ENCODE measurements at places on chromosomes 3 and 15.

- DNase-seq, result no peak
Measured at GRCh38 chr3:62467966-62468722, 94.8 kb upstream of the FEZF2 start.

GRCh38 chr3:130835483-130835882, 58.4 kb upstream of the ATP2C1 start:
- no peak for DNase-seq

GRCh38 chr15:61906961-61907752, 153.1 kb downstream of the VPS13C start:
- DNase-seq, result no peak

GRCh38 chr3:60147249-60147950, 1097.6 kb upstream of the CFAP20DC start:
- DNase-seq, result no peak

GRCh38 chr3:94423578-94423977, 360.7 kb downstream of the NSUN3 start:
- no peak for DNase-seq

GRCh38 chr3:193660698-193661411, 67.8 kb downstream of the OPA1 start:
- no peak for DNase-seq

- DNase-seq, result no peak
Measured at GRCh38 chr3:38541806-38542205, 45.7 kb downstream of the EXOG start.

DNA sequence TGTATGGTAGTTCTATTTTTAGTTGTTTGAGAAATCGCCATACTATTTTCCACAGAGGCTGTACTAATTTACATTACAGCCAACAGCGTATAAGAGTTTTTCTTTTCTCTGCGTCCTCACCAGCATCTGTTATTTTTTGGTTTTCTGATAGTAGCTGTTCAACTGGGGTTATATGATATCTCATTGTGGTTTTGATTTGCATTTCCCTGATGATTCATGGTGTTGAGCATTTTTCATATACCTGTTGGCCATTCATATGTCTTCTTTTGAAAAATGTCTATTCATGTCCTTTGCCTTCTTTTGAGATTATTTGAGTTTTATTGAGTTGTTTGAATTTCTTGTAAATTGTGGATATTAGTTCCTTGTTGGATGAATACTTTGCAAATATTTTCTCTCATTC, 114.6 kb downstream of the LRRK1 start:
- no peak for DNase-seq

GRCh38 chr3:55630921-55631299, 143.8 kb upstream of the WNT5A start:
- no peak for DNase-seq

DNA sequence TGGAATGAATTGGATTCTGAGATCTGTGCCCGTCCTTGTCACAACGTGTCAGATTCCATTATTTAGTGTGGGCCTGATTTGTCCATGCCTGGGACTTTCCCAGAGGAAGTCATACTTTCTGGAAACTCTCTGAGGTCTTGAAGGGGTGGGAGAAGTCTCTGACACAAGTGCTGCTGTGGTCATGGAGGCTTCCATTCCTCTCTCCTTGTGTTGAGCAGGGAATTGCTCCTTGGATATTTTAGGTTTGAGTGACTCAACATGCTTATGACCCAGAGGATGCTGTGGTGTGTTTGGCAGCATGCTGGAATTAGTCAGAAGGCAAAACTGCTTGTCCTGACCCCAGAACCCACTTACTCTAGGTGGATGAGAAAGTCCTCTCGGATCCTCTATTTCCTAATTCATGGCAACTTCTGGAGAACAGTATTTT, 132.1 kb downstream of the LPP start:
- no peak for DNase-seq

GRCh38 chr3:177495566-177495965, 298.3 kb upstream of the TBL1XR1 start:
- no peak for DNase-seq

DNA sequence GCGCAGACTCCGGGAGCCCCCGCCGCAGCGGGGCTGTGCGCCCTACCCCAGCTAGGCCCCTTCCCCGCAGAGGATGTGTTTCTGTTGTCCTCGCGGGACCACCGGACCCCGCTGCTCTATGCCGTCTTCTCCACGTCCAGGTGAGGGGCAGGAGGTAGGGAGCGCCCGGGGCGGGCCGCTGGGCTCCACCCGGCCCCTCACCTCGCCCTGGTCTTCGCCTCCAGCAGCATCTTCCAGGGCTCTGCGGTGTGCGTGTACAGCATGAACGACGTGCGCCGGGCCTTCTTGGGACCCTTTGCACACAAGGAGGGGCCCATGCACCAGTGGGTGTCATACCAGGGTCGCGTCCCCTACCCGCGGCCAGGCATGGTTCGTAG, 4.7 kb downstream of the SEMA3B start:
- DNase-seq, result no peak

DNA sequence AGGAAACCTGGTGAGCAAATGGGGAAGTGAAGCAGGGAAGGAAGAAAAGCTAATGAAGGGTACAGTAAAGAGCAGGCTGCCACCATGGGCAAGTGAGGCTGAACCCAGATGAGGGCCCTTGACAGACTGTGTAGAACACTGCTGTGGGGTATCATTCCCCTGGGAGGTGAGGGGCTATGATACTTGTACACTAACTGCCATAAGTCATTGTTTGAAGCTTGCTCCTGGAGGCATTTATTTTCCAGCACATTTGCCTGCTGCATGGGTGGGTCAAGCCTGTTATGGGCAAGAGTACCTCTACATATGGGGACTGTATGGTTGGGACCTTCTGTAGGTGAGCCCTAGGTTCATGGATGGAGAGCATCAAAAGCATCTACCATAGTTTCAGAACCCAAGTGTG, 57.4 kb downstream of the POMGNT2 start:
- no peak for DNase-seq

DNA sequence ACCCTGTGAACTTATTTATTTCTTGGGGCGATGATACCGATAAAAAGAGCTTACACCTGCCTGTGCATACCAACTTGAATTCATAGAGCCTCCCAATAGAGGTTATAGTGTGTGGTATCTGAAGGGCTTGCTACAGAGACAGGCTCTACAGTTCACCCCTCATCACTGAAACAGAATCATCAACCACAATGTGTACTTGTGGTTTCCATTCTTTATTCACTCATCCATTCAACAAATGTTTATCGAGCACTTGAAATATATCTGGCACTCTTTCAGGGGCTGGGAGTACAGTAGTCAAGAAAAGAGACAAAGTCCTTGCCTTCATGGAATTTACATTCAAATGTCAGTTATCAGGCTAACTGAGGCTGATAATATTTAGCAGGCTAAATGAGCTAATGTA, 134.4 kb upstream of the SKOR1 start:
- no peak for DNase-seq

- no peak for DNase-seq
Measured at GRCh38 chr3:142445816-142446254, 2.0 kb downstream of the XRN1 start.

- no peak for DNase-seq
Measured at GRCh38 chr3:73298243-73299183, 237.1 kb downstream of the EBLN2 start.

DNA sequence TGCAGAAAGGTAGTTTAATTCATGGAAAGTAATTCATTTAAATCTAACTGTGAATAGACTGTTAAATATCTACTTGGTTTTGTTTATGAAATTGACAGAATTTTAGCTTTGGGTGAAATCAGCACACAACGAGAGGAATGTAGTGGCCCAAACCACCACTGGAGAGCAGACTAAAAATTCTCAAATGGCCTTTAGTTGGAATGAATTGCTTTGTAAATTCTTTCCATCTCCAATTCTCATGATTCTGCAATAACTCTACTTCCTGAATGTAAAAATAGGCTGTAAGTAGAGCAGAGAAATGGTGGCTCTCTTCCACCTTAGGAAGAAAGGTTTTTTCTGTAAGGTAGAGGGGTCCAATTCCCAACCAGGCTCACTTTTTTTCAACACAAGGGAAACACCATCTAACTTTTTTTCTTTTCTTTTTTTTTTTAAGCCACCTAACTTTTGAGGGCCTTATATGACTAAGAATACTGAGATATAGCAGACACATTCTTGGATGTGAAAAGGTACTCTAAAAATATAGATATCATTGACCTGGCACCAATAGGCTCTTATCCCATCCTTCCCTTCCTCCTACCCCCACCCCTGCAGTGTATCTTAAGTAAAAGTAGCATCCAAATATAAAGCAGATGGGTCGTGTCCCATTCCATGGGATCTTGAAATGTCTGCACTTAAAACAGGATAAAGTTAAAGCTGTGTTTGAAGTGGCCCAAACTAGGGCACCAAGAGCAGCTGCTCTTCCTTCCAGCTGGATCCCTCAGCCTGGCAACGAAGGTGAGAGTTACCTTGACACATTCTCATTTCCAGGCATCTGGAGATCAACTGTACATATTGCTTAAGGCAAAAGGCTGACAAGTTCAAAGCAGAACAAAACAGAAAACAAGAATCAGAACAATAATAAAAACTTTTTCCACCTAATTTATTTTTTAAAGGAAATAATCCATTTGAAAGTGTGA, 194.1 kb downstream of the TPRG1 start:
- no peak for DNase-seq

GRCh38 chr3:10333349-10333650, 12.4 kb upstream of the SEC13 start:
- no peak for DNase-seq

GRCh38 chr3:10845839-10846656, 30.0 kb downstream of the SLC6A11 start:
- DNase-seq, result no peak

GRCh38 chr3:127588806-127589577, 1.5 kb downstream of the TPRA1 start:
- DNase-seq, result no peak

GRCh38 chr3:184944241-184944640, 132.3 kb downstream of the VPS8 start:
- no peak for DNase-seq

GRCh38 chr3:126166009-126166408, 14.4 kb downstream of the ALDH1L1 start:
- no peak for DNase-seq

- no peak for DNase-seq
Measured at GRCh38 chr3:32215185-32215584, 23.3 kb upstream of the CMTM8 start.

- DNase-seq, result no peak
Measured at GRCh38 chr15:39426552-39427532, 154.0 kb upstream of the THBS1 start.

DNA sequence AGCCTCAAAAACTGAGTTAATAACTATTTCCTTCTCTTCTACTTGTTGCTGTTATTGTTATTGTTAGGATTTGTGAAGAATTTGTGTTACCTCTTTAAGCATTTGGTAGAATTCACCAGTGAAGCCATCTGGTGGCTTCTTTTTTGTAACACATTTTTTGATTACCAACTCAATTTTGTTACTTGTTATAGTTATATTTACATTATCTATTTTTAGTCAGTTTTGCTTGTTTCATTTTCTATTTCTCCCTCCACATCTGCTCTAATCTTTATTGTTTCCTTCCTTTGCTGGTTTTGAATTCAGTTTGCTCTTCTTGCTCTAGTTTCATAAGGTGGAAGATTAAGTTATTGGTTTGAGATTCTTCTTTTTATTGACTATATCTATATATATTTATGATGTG, 3.7 kb upstream of the SLC9C1 start:
- DNase-seq, result no peak

DNA sequence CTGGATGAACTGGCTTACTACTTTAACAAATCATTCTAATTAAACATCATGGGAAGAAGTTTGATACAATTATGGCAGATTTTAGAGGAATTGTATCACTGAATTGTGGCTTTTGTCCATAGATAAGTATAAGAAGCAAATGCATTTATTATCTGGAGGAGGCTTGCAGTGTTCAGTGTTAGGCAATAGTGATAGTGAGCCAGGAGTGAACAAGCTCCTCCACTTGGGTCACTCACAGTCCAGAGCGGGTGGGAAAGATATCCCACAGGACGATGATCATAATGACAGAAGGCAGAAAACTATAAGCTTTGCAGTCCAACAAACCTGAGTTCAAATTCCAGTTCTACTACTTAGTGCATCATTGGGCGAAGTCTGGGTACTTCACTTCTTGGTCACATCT, 64.0 kb upstream of the VILL start:
- no peak for DNase-seq

DNA sequence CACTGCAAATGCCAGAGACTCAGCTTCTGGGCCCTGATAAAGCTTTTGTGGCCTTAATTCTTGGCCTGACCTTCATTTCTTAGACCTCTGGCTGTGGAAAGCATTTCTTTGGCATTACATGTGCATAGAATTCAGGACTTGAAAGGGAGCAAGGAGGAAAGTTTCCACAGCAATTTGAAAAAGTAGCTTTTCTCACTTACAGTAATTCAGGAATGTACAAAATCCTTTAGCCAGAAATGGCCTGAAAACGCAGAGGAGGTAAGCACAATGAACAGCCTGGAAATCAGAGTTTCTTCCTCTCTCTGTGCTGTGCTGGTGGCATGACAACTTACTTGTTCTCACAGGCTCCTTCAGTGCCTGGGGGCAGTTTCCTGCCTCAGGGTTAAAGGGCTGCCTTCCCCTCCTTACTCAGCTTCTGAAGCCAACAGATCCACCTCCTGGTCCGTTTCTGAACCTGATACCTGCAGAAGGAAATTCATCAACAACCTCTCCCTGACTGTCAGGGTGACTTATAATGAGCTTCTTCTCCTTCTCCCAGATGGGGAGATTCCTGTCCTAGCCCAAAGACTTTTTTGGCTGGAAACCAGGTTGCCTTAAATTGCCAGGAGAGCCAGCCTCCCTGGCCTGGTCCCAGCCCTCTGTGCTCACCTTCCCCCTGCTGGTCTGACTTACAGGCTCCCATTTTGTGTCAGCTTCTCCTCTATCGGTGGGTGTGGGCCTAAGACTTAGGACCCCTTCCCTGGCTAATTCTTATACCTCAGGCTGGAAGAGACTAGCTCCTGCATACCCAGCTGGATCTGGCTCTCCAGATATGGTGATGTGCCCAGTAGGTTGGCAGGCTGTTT, 102.3 kb downstream of the MYRIP start:
- no peak for DNase-seq

GRCh38 chr15:61037031-61037430, 192.1 kb downstream of the RORA start:
- DNase-seq, result no peak

DNA sequence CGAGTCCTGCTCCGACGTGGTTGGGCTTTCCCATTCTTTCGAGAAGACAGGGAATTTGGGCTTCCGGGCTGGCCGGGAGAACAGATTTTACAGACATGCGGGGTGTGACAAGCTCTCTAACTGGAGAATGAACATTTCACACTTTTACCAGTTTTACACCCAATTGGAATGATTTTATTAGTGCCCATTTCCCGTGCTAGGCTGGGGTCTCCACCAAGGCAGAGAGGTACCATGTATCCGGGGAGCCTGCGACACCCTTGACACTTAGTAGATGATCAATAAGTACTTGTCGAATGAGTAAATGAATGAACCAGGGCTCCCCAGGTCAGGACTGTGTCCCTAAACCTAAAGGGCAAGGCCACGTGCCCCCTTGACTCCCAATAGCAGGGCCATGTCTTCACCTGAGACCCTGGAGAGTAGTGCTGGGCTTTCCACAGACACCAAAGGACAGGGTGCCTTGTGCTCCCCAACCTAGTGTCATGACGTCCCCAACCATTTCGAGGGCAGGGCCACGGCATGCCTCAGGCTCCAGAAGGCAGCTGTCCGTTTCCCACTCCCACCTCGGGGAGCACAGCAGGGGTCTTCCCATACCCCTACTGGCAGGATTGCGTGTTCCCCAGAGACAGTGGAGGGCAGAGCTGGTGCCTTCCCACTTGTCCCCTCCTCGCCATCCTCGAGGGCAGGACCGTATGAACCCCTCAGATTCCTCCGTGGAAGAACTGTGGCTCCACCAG, 679 bp upstream of the MYD88 start:
- peak; percentile 36 for DNase-seq

- no peak for DNase-seq
Measured at GRCh38 chr3:69283496-69283895, 102.4 kb downstream of the FRMD4B start.
